ENCODE measurements at places on chromosomes 2 and 18. TPM values are rescaled to one million over a fixed set of nuclear protein-coding genes. Genes with fewer than 3 reads are reported as not detected.

- no peak for DNase-seq
Observed at GRCh38 chr18:3360211-3360610, 89.8 kb upstream of the TGIF1 start.

GRCh38 chr2:231571661-231572191, 20.9 kb upstream of the TEX44 start:
- DNase-seq = no peak

DNA sequence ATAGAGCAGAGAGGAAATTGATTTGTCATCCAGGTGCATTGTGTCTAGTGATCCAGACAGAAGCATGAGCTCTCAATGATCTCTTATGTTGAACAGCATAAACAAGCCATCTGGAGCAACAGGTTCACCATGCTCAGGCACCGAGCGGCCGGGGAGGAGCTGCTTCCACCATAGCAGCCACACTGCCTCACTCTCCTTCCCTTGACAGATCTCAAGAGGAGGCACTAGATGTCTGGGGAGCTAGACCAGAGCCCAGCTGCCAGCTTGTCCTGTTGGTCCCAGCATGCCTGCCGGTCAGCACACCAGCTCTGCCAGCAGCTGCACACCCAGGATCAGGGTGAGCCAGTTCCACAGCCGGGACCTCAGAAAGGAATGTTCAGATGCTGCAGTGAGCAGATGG, 17.5 kb upstream of the LONRF2 start:
- no peak for DNase-seq

GRCh38 chr2:215680605-215681598, 245.0 kb upstream of the FN1 start:
- no peak for DNase-seq

DNA sequence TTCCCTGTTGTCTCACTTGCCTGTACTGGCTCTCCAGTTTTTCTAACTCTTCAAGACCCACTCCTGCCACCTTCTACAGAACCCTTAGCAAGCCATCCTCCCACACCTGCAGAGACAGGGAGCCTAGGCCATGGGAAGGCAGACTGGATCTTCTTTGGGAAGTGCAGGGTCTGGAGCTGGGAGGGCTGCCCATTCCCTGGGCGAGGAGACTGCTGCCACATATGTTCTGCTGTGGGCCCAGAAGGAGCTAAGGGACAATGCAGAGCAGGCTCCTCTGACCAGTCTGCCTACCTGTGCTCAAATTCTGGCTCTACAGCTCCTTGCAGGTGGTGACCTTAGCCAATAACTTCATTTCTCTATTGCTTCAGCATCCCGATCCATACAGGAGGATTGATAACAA, 152.1 kb upstream of the CELF4 start:
- no peak for DNase-seq

- no peak for DNase-seq
Observed at GRCh38 chr2:174493549-174494331, 6.9 kb upstream of the GPR155 start.

DNA sequence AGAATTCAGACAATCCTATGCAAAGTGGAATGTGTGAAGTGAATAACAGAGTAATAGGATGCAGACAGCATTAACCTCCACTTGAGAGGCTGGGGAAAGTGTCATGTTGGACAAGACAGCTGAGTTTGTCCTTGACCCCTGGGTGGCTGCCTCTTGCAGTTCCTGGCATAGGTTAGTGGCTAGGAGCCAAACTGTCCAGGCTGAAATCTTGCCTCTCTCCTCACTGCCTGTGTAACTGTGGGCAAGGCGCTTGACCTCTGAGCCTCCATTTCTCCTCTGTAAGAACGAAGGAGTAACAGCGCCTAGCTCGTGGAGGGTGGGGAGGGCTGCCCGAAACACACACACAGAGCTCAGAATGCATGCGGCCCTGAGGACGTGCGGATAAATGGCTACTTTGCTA, 34.8 kb upstream of the LDLRAD4 start:
- DNase-seq = no peak

DNA sequence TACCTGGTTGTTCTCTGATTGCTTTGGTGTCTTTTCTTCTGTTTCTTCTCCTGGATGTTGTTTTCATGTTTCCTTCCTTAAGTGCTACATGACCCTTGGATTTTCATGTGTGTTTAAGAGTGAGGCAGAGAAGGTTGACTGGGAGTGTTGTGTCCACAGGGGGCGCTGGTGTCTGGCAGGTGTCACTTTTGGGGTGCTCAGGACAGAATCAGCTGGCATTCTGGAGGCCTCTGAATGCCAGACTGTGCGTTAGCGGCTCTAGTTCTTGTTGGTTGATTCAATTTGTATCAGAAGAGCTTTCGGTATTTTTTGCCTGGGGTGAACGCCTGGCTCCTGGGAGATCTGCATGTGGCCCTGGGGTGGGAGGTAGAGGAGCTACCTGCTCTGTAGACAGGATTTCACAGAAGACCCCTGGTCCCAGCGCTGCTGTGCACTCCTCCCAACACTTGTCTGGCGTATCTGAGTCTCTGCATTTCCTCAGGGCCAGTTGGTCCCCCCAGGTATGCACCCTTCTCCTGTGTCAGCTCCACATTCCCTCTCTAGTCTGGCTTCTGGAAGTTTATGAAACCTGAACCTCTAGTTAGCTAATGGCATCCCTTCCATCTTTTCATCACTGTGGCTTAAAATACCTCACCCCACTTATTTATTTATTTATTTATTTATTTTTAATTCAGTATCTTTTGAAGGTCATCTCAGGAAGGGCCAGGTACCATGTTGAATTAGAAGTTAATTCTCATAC, 1.1 kb downstream of the GREB1 start:
- DNase-seq = no peak

DNA sequence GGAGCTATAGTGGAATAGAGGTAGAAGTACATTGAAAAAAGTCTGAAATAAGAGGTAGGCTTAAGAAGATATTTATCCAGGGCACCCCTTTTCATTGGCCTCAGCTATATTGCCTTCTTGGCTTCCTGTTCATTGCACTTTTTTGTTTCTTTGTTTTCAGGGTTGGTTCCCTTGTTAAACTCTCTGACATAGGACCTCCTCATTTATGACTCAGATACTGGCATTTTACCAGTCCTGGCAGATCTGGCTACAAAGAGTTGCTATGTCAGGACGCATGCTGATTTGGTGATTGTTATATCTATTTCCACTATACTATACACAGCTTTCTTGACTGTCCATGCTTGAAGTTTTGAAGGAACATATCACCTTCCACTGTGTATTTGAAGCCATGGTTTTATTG, 60.0 kb downstream of the GCA start:
- no peak for DNase-seq

- no peak for DNase-seq
Observed at GRCh38 chr2:10499911-10500521, 51.9 kb upstream of the ODC1 start.

DNA sequence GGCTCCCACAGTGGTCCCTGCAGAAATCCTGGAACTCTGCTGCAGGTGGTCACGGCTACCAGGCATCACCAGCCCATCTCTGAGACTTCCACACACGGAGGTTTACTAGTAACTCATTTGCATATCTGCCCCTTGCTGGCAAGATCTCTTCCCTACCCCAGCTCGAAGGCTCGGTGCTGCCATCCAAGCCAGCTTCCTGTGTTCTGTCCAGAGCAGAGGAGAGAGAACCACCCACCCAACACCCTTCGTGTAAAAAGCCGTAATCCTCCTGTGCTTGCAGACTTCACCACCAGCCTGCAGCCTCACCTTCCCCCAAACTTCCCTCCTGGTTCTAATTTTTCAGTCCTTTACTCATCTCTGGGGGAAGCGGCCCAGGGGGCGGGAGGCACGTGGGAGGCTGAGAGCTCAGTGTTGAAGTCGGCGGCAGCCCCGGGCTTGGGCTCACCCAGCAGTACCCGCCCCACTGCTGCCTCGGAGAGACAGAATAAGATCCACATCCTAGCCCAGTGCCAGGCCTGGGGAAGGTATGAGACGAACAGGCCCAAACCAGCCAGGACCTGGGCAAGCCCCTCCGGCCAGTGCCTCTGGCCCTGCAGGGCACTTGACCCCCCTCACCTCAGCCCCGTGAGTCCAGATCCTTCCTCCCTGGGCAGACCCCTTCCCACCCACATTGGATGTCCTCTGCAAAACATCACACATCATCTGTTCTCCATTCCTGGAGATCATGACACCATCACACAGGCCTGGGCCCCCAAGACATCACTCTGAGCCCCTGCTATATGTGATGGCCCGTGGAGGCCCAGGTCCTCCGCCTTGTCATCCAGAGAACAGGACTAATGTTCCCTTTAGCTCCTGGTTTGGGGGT, 145.8 kb upstream of the ID2 start:
- DNase-seq = no peak

- DNase-seq = no peak
Observed at GRCh38 chr2:9287400-9288045, 80.9 kb downstream of the ASAP2 start.

DNA sequence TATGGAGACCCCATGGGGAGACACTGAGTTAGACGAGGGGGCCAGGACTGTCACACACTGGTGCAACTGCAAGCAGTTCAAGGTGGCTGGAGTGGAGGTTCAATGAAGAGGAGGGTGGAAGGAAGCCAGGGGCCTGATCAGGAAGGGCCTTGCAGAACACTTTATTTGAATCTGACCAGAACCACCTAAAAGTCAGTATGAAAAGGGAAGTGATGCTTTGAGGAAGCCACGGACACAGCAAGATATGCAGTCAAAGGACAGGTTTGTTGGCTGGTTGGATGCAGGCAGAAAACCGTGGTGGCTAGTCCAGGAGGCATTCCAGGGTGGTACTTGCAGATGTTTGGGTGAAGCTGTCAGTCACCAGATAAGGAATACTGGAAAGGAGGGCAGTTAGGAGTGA, 3.5 kb upstream of the FAM124B start:
- DNase-seq = no peak

DNA sequence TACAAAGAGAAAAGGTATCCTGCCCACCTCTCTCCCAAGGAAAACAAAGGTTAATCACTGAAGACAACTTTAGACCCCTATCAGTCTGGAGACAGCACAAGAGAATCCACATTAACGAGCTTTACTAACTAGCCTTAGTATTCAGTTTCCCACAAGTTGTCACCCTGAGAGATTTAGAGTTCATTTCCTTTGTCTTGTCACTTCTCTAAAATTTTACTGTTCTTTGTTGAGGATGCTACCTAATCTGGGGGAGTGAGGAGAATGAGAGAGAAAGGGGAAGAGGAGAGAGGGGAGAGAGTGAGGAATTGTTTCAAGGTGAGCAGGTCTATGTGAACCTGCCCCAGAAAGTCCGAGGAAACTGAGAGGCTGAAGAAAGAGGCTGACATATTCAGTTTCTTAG, 28.4 kb downstream of the C2orf76 start:
- no peak for DNase-seq

DNA sequence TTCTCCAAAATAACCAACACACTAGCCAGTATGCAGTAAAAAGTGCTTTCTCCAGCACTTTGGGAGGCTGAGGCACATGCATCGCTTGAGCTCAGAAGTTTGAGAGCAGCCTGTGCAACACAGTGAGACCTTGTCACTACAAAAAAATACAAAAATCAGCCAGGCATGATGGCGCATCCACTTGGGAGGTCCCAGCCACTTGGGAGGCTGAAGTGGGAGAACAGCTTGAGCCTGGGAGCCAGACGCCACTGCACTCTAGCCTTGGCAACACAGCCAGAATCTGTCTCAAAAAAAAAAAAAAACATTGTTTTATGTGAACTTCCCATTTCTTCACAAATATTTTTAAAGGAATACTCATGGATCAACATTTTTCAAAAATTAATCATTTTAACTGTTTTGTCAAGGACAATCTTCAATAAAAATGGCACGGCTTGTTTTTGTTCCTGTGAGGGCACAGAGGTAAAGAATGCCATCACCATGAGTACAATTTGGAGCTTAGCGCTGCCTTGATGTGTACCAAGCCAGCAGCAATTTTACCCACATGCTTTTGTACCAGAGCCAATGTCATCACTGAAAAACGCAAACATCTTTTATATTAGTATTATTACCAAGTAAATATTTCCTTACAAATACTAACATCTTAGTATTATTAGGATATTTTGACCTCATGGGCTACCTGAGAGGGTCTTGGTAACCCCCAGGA, 26.7 kb downstream of the RAB1A start:
- no peak for DNase-seq

GRCh38 chr2:71792926-71793761, 339.8 kb downstream of the DYSF start:
- no peak for DNase-seq

DNA sequence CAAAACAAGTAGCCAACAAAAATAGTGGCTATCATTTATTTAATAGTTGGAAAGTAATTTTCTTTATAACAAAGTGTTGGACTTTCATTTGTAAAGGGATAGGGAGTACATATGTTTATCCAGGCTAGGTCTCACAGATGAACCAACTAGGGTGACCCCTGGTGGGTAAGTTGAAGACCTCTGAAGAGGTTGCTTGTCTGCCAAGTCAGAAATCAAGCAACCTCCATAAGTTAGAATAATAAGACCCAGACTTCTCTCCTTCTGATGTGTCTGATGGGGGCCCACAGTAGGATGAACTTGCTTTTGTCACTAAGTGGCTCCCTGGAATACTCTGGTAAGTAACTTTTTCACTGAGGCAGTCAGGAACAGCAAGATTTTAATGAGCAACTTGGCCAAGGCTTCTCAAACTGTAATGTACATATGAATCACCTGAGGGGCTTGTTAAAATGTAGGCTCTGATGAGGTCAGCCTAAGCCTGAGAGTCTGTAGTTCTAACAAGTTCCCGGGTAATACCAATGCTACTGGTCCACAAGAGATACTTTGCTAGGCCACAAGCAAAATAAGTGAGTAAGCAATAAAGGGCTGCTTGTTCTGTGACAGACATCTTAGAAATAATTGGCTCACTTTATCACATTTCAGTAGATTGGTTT, 319.6 kb downstream of the PIK3C3 start:
- no peak for DNase-seq

DNA sequence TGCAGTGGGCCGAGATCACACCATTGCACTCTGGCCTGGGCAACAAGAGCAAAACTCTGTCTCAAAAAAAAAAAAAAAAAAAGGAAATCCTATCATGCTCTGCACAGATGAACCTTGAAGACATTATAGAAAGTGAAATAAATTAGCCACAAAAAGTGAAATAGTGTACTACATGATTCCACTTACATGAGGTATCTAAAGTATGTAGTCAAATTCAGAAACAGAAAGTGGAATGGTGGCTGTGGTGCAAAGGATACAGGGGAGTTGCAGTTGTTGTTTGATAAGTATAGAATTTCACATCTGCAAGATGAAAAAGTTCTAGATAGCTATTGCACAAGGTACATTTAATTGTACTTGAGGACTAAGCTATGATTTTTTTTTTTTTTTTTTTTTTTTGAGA, 5.2 kb downstream of the ZRANB3 start:
- no peak for DNase-seq

- no peak for DNase-seq
Observed at GRCh38 chr2:113219889-113220641, 46.3 kb downstream of the PSD4 start.

- no peak for DNase-seq
Observed at GRCh38 chr2:161135951-161136593, 24.2 kb upstream of the TANK start.

The ZBTB7C gene
- 17.1 TPM for polyA plus RNA-seq

The SLC16A14 gene
- polyA plus RNA-seq = 7.5 TPM

The TLX2 gene
- not detected for polyA plus RNA-seq

The FAM110C gene
- polyA plus RNA-seq = 10.9 TPM

The IL18RAP gene
- polyA plus RNA-seq = 0.24 TPM

The CD207 gene
- polyA plus RNA-seq = 0.08 TPM

The PCGF1 gene
- 33.3 TPM for polyA plus RNA-seq

The PSMA8 gene
- not detected for polyA plus RNA-seq

The UPP2 gene
- 10.6 TPM for polyA plus RNA-seq

The ROCK2 gene
- 36.4 TPM for polyA plus RNA-seq

The COL3A1 gene
- polyA plus RNA-seq = 1,341 TPM

The TRABD2A gene
- polyA plus RNA-seq = 0.57 TPM

The PID1 gene
- 8.6 TPM for polyA plus RNA-seq

The SNTG2 gene
- 1.8 TPM for polyA plus RNA-seq

The RTP5 gene
- polyA plus RNA-seq = not detected

The TMEM200C gene
- 1.1 TPM for polyA plus RNA-seq
